COR-L47 (cell line): ENCODE measurements at places on chromosomes 5 and 9.

- DNase-seq, result no peak
Observed at GRCh38 chr5:135986891-135987401, 32.2 kb upstream of the LECT2 start.

DNA sequence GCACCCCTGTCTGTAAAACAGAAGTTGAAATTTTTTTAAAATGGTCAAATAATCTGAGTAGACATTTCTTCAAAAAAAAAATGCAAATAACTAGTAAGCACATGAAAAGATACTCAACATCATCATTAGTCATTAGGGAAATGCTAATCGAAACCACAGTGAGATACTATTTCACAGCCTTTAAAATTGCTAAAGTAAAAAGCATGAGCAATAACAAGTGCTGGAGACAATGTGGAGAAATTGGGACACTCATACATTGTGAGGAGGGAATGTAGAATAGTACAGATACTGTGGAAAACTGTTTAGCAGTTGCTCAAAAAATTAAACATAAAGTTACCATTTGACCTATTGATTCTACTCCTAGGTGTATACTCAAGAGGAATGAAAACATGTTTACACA is 58.4 kb upstream of the RUSC2 start:
- DNase-seq, result no peak

DNA sequence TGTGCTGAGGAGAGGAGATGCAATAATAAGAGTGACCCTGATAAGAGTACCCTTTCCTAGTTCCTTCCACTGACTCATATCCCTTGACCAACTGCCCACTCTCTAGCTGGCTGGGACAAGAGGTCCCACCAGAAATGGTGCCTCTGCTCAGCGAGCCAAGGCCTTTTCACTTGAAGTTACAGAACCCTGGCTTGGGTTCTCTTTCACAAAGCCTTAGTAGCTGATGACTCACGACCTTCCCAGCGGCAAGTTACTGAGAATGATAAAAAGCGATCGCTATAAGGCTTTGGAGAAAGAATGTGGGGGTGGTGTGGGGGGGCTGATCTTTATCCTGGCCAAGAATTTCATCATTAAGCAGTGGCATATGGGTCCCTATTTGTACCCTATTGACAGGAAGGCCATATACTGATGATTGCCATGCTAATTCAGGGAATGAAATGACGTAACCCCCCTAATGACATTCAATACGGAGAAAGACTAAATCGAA is 90.3 kb downstream of the FBXO38 start:
- DNase-seq, result no peak

DNA sequence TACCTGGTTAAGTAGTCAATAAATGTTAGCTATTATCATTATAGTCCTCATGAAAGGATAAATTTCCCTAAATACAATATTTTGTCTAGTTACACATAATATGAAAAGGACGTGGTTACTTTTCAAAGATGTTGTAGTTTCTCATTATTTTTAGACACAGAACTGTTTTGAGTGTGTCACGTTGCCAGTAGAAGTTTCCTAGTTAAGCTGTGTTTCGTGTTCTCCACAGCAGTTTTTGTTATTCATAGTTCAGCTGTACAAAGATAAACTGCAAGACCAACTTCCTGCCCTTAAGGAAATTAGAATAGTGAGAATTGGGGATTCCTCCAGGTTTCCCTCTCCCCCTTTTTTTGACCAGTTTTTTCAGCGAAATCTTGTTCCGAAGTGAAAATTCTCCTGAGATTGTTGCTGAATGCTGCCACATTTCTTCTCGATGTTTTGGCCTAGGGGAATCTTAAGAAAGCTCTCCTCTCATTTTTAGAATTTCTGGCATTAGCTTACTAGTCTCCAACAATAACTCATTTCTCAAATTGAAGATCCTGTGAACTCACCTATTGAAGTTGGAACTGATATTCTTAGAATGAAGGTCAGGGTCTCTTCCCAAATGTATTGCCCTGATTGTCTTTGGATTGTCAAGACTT is 176.1 kb downstream of the PAM start:
- no peak for DNase-seq

- DNase-seq, result no peak
Observed at GRCh38 chr5:97979740-97980139, 793.7 kb upstream of the RGMB start.

DNA sequence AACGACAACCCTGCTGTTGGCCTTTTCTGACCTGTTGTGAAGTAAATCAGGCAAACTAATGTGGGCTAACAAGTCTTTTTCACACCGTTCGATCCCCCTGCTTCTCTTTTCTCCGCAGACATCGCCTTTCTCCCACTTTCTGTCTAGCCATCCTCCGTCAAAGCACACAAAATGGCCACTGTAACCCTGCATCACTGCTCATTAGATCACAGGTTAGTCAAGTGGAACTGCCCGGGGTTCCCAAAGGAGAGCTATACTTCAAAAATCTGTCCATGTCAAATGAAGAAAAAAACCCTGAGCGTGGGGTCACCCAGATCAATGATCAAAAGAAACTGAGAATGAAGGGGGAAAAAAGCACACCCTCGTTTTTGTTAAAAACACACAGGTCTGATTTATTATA is 212.1 kb downstream of the ARL15 start:
- DNase-seq, result no peak

GRCh38 chr9:14661421-14662059 is 31.7 kb downstream of the ZDHHC21 start:
- DNase-seq, result peak; percentile 63

GRCh38 chr5:33229216-33229615 is 211.5 kb upstream of the TARS1 start:
- DNase-seq, result no peak

DNA sequence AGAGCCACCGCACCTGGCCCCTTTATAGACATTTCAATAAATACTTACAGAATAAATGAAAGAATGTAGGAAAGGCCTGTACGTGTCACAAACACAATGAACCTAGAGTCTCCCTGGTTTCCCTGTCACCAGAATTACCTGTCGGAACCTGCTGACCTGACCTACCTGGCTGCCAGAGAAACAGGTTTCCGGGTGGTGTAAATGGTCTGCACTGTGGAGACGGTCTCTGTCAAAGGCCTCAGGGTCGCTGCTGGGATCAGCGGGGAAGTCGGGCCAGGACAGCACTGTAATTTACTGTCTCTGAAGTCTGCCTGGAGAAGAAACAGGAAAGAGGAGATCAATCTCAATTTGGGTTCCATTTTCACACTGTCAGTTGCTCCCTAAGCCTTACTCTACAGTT is 9.3 kb upstream of the FRRS1L start:
- DNase-seq, result no peak
